ENCODE measurements at places on chromosomes 12 and 14. TPM values are rescaled to one million over a fixed set of nuclear protein-coding genes. Genes with fewer than 3 reads are reported as not detected.

Gene CCDC184
- 4.8 TPM for total RNA-seq

Gene RNFT2
- 2.9 TPM for total RNA-seq

Gene RHOJ
- total RNA-seq = 3.2 TPM

Gene SLC24A4
- total RNA-seq = 0.28 TPM

Gene AJUBA
- total RNA-seq = 75.1 TPM

DNA sequence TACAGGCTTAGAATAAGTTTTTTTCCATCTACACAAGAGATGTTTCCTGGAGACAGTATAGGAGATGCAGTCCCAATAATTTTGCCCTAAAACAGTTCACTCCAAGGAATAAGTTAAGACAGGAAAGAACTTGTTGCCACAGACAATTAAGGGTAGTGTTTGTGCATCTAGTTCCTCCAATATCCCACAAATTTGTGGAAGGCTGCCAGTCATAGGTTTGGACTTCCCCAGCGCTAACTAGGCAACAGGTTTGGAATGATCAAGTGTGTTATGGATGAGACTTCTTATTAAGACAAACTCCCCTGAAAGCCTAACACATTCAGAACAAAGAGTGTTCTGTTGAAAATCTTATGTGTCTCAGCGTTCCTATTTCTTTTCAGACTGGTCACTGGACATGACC lies 611.0 kb downstream of the CCER1 start:
- no peaks in the 10 kb centered on the region for H3K4me1 ChIP-seq
- no peaks in the 10 kb centered on the region for H3K36me3 ChIP-seq
- no peak for DNase-seq
- H3K27ac ChIP-seq = no peak overlapping the region

- no peaks in the 10 kb centered on the region for H3K36me3 ChIP-seq
- H3K4me3 ChIP-seq = peak overlapping the region; percentile 74
- H3K4me1 ChIP-seq = peaks cover 29% of the 10 kb centered on the region
- DNase-seq = peak; percentile 75
- H3K27me3 ChIP-seq = no peaks in the 10 kb centered on the region
- H3K27ac ChIP-seq = peak overlapping the region; percentile 97
Observed at GRCh38 chr14:35046751-35047536, 872 bp downstream of the FAM177A1 start.

GRCh38 chr12:116453631-116454030 lies 105.5 kb upstream of the MAP1LC3B2 start:
- peaks cover 16% of the 10 kb centered on the region for H3K4me1 ChIP-seq
- no peak overlapping the region for H3K27ac ChIP-seq
- H3K36me3 ChIP-seq = no peaks in the 10 kb centered on the region
- H3K27me3 ChIP-seq = no peaks in the 10 kb centered on the region
- no peak for DNase-seq

DNA sequence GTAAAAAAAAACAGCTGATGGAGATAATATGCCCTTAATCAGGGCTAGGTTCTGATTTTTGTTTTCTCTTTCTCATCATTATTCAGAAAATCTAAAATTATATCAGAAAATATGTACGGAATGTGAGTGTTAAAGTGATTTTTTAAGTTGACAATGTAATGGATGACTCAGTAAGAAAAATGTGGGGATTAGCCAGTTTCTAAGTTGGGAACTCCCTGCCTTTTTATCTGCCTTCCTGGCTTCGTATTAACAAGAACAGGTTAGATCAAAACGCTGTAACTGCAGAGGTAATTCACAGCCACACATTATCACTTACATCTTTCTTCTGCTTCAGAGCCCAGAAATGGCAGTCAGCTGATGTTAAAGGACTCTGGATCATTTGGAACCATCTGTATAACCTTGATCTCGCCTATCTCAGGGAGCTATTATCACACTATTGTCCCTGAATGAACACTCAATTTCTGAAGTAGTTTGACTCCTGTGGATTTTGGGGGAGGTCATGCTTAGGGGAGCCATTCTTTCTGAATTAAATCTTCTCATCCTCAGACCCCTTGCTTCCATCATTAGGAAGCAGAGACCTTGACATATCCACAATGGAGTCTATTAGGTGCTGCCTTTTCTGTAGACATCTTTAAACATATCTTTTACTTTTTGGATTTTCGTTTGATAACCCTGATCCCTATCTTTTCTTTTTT lies 135.7 kb upstream of the SLC16A7 start:
- DNase-seq = peak; percentile 10
- H3K4me1 ChIP-seq = no peaks in the 10 kb centered on the region
- H3K4me3 ChIP-seq = no peak overlapping the region
- H3K27me3 ChIP-seq = no peaks in the 10 kb centered on the region
- H3K36me3 ChIP-seq = no peaks in the 10 kb centered on the region

GRCh38 chr12:62621101-62621638 lies 154.5 kb downstream of the MON2 start:
- no peaks in the 10 kb centered on the region for H3K4me1 ChIP-seq
- no peak for DNase-seq
- H3K27ac ChIP-seq = no peak overlapping the region
- no peak overlapping the region for H3K4me3 ChIP-seq
- no peaks in the 10 kb centered on the region for H3K27me3 ChIP-seq

GRCh38 chr12:71870416-71870815 lies 30.9 kb downstream of the TBC1D15 start:
- H3K36me3 ChIP-seq = no peaks in the 10 kb centered on the region
- no peak for DNase-seq
- no peaks in the 10 kb centered on the region for H3K4me1 ChIP-seq

DNA sequence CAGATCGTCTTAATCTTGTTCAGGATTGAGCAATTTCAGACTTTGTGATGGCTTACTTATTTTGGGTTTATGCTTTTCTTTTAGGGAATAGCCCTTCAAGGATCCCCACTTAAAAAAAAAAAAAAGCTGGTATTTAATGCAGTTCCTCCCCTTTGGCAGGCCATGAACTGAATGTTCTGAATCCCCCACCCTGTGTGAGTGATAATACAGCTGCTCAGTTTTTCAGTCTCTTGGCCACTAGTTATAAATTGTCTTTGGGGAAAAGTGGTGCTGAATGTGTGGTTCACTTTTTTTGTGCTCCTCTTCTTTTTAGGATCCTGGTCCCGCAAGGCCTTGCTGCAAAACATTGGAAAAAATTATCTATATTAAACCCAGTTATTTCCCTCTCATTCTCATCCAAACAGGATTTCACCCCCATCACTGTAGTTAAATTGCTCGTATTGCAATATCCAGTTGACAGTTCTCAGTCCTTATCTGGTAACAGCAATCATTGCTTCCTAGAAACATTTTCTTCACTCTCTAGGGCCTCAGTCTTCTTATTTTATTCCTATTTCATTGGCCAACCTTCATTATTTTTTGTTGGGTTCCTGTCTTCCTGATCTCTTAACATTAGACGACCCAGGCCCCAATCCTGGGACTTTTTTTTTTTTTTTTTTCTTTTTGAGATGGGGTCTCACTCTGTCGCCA lies 73.1 kb upstream of the PAWR start:
- no peaks in the 10 kb centered on the region for H3K4me1 ChIP-seq
- no peak for DNase-seq
- H3K36me3 ChIP-seq = no peaks in the 10 kb centered on the region
- no peak overlapping the region for H3K27ac ChIP-seq

- H3K27me3 ChIP-seq = no peaks in the 10 kb centered on the region
- H3K4me3 ChIP-seq = no peak overlapping the region
- no peaks in the 10 kb centered on the region for H3K36me3 ChIP-seq
- H3K27ac ChIP-seq = no peak overlapping the region
- no peaks in the 10 kb centered on the region for H3K4me1 ChIP-seq
Observed at GRCh38 chr12:125871811-125872594, 806.8 kb downstream of the AACS start.

DNA sequence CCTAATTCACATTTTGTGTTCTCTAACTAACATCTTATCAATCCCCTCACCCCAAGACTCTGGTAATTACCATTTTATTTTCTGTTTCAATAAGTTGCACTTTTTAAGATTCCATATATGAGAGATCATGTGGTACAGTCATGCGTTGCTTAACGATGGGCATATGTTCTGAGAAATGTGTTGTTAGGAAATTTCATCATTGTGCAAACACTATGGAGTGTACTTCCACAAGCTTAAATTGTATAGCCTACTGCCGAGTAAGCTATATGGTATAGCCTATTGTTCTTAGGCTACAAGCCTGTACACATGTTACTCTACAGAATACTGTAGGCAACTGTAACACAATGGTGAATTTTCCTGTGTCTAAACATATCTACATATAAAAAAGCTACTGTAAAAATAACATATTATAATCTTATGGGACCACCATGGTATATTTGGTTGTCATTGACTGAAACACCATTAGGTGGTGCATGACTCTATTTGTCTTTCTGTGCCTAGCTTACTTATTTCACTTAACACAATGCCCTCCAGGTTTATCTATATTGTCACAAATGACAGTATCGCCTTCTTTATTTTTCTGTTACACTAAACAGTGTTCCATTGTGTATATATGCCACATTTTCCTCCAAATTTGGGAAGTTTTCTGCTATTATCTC lies 473.4 kb upstream of the LMO3 start:
- H3K4me3 ChIP-seq = no peak overlapping the region
- H3K4me1 ChIP-seq = no peaks in the 10 kb centered on the region
- H3K27me3 ChIP-seq = no peaks in the 10 kb centered on the region
- no peak for DNase-seq
- H3K27ac ChIP-seq = no peak overlapping the region

Measured in hepatocyte (in vitro differentiated cells).